ENCODE measurements at places on chromosomes 6 and 20. TPM values are rescaled to one million over a fixed set of nuclear protein-coding genes. Genes with fewer than 3 reads are reported as not detected.

PROKR2 gene
- not detected for total RNA-seq

DNA sequence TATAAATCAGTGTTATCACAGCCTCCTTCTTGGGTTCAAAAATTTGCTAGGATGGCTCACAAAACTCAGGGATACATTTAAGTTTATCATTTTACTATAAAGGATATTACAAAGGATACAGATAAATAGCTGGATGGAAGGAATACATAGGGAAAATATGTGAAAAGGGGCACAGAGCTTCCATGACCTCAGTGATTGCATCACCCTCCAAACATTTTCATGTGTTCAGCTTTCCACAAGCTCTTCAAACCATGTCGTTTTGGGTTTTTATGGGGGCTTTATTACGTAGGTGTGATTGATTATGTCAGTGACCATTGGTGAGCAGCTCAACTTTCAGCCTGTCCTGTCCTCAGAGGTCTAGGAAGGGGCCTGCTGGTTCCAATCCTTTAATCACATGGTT is 68.0 kb downstream of the CYB5R4 start:
- DNase-seq: no peak

- no peak for DNase-seq
Measured at GRCh38 chr20:57501461-57502335, 23.2 kb downstream of the CTCFL start.

DNA sequence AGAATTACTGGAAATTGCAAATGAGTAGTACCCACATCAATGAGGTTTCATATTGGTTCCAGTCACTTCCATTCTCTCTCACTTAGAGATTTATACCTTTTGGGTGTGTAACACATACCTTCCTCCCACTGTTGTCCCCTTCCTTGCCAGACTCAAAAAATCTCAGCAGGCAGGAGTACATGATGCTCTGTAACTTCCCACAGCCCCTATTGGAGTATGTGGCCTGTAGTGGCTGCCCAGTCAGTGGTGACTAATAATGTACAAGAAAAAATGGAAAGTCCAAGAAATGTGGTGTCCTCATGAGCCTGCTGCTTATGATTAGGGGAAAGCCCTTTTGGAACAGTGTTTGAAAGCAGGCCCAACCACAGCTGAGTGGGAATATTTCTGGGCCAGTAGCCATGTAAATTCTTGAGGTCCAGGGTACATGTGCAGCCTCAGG is 312.0 kb downstream of the ZFAND3 start:
- DNase-seq: no peak
